NCI-H2029 treated with DMSO at 0.1 percent for 48 hours (cell line): ENCODE measurements at places on chromosomes 6 and 20.

GRCh38 chr6:147654103-147654845 lies 145.8 kb downstream of the SAMD5 start:
- no peak for DNase-seq

DNA sequence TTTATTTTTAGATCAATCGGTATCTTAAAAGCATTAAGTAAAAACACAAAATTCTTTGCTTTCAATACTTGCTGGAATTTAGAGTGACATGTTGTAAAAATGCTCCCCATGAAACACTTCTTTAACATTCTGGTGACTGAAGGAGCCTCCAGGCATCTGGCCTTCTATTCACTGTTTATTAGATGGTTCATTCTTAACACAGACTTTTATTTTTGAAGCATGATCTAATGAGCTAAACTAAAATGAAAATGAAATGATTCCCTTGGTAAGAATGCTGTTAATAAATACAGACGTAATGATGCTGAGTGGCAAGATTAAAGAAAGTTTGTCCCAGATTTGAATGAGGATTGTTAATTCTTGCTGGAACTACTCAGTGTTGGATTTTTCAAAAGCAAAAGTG lies 698.4 kb downstream of the TENT5A start:
- no peak for DNase-seq

- DNase-seq: no peak
Observed at GRCh38 chr20:15806105-15806504, 767.1 kb downstream of the KIF16B start.

GRCh38 chr6:163301726-163302635 lies 112.5 kb upstream of the QKI start:
- DNase-seq: no peak

DNA sequence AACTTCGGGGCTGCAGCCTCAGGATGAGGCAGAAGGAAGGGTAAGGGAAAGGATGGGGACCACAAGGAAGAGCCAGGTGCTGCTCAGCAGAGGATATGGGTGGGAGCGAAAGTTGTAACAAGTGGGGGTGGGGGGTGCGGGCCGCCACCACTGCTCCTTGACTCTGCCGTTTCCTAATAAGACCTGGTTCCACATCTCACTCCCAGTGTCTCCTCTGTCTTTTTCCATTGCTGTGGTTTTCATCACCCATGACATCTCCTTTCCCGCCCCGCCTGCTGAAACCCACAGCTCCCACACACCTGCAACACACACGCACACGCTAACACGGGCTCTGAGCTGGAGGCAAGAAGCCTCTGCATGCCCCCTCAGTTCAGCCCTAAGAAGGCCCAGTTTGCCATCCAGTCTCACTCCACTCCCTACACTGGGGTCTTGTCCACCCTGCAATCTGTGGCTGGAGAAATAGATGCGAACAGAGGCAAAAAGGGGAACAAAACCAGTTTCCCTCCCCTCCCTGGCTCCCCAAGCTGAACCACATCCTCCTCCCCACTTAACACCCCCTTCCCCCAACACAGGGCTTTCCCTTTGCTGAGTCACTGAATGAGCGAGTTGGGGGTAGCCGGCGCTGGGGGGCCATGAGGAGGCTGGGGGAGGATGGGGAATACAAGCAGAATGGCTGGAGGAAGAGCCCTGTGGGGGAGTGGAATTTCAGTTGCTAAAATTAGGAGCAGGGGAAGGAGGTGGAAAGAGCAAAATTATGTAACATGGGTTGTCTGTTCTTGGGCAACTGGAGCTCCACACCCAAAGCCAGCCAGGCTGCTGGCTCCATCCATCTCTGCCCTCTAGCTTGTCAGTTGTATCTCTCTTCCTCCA lies 11.5 kb downstream of the NFKBIL1 start:
- no peak for DNase-seq

DNA sequence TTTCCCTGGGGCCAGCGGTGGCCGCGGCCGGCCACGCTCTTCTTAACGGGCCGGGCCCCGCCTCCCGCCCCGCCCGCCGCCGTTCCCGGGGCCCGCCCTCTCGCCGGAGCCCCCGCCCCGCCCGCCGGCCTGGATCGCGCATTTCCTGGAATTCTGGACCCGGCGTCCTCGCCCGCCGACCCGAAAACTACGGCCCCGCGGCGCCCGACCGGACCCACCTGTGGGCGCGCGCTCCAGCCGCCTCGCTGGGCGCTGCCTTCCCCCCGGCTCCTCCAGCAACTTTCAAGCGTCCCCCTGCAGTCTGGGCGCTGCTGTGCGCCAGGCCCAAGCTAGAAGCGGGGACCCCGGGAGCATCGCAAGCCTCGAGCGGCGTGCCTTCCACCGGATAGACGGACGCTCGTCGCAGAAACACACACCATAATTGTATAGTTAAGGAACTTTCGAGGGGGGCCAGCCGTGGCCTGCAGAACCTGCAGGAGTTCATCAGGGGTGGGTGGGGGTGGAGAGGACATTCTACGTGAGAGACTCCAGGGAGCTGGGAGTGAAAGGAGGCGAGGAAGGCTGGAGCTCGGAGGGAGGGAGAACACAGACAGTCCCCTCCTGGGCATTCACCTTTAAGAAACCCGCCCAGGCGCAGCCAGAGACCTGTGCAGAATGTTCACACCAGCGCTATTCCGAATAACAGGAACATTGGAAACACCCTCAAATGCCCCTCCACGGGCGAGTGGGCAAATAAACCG lies at the start of gene ADA:
TSS of gene ADA (minus strand) at position 16 of the 740 bp plus-strand sequence. CDS start 92 bp downstream, outside the sequence.
- peak; percentile 48 for DNase-seq
